ENCODE measurements at places on chromosomes 1 and 21.

DNA sequence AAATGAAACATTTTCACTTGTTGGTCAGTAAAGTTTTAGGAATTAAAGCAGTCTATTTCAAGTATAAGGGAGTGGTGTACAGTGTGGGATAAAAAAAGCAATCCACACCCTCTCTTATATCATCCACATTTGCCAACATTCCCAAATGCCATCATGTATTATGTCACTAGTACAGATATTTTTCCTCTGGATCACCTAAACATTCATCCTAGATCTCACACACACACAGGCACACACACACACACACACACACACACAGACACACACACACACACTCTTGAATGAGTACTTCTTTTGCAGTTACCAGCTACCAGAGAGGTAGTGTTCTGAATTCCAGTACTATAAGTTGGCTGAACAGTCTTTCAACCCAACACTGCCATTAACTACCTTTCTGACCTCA is 1369.1 kb upstream of the ADGRL4 start:
- DNase-seq = no peak

DNA sequence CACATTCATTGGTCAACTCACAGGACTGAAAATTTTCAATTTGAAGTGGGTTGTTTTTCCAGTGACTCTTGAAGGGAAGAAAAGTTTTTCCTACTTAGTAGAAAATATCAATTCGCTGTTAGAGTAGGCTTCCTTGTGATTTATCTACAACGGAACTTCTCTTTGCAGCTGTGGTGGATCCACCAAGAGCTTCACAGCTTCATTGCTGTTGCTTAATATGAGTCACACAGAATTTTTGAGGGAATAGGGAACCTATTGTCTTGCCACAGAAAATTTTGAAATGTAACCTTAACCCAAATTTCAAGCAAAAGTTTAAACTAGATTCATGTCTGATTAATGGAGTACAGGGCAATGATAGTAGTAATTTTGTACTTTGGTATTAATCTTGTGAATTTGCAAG is 58.4 kb upstream of the IFI44L start:
- DNase-seq = no peak

- DNase-seq = peak; percentile 79
These were observed at the start of gene BTBD19 for GRCh38 chr1:44808063-44808937. TSS of gene BTBD19 (plus strand) at chr1:44808523. CDS start at chr1:44808821, 298 bp downstream.

GRCh38 chr1:15902882-15903281 is 55.4 kb downstream of the SPEN start:
- no peak for DNase-seq

GRCh38 chr1:57576756-57577155 is 152.9 kb upstream of the DAB1 start:
- no peak for DNase-seq

GRCh38 chr1:200206761-200207160 is 179.3 kb downstream of the NR5A2 start:
- DNase-seq = no peak

Data from stimulated activated CD4-positive, alpha-beta T cell treated with anti-CD3 and anti-CD28 coated beads, Interleukin-4, amount 100 ng/mL, for 1 hour (primary cell).